ENCODE measurements at places on chromosomes 4 and X.

- DNase-seq = peak; percentile 40
These were observed 8.2 kb downstream of the BMP2K start for GRCh38 chr4:78784236-78784865.

GRCh38 chrX:124433186-124433585 is 86.8 kb downstream of the SH2D1A start:
- no peak for DNase-seq

DNA sequence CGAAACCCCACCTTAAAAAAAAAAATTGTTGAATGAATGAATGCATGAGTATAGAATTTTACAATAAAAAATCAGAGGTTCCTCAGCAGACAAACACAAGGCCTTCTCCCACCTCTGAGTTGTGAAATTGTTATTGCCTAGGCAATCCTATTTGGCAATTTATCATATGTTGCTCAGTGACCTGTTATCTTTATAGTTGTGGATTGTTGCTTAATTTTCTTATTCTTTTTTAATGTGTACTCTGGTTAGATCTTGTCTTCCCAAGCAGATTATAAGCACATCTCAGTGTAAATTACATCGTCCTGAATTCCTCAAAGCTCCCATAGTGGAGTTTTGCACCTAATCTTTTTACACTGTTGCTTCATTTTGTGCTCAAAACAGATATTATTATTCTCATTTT is 71.9 kb downstream of the RBM47 start:
- DNase-seq = peak; percentile 59

- DNase-seq = no peak
These were observed 139.3 kb downstream of the AFF1 start for GRCh38 chr4:87074121-87074488.

GRCh38 chr4:48698029-48698971 is 81.8 kb downstream of the FRYL start:
- peak; percentile 54 for DNase-seq

GRCh38 chrX:30893206-30893605 is 4.2 kb upstream of the TAB3 start:
- DNase-seq = no peak

DNA sequence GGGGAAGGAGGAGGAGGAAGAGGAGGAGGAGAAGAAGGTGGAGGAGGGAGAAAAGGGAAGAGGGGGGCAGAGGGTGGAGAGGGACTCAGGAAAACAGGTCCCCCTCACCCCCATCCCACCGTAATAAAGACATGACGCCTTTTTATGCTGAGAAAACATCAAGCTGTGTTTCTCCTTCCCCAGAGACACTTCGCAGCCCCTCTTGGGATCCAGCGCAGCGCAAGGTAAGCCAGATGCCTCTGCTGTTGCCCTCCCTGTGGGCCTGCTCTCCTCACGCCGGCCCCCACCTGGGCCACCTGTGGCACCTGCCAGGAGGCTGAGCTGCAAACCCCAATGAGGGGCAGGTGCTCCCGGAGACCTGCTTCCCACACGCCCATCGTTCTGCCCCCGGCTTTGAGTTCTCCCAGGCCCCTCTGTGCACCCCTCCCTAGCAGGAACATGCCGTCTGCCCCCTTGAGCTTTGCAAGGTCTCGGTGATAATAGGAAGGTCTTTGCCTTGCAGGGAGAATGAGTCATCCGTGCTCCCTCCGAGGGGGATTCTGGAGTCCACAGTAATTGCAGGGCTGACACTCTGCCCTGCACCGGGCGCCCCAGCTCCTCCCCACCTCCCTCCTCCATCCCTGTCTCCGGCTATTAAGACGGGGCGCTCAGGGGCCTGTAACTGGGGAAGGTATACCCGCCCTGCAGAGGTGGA is 45.3 kb upstream of the SHOX start:
- DNase-seq = no peak

DNA sequence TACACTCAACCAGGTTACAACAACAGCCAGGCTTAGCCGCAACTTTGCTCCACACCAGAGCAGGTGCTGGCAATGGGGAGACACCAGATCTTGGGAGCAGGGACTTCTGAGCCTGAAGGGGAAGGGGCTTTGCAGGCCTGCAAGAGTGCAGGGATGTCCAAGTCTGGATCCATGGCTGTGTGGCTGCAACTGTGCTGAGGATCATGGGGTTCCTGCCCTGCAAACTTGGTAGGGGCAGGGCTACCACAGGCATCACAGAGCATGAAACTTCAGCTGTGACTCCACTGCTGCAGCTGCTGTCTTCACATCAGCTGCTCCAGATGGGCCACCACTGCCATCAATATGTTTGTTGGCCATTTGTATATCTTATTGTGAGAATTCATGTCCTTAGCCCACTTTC is 340.4 kb downstream of the FSTL5 start:
- DNase-seq = no peak

DNA sequence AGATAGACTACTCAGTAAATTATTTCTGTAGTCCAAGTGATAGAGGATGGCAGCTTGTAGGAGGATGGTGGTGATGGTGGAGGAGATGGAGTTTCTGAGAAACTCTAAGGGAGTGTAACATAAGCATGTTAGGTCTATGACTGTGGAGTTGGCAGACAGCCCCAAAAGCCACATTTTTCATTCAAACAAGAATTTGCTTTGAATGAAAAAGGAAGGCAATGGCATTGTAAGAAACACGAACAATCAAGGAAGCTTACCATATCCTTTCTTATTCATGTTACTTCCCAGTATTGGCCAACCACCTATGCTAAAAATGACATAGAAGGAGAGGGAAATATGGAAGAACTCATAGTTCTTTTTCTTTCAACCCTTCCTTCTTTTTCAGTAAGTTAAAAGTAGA is 18.7 kb upstream of the SEC24B start:
- DNase-seq = no peak

DNA sequence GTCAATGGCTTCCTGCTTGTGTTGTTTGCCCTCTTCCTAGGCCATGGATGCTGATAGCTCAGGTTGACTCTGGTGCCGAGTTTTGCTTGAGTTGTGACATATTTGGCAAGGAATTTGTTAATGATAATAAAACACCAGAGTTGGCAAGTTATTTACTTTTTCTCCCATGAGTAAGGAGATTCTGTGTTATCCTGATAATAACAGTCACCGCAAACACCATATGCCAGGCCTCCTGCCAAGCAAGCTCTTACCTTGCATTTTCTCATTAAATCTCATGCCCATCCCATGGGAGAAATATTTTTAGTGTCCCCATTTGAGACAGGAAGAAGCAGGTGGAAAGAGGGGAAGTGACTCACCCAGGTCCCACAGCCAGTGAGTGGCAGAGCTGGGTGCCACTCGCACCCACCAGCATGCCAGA is 67.4 kb upstream of the CLCN4 start:
- DNase-seq = peak; percentile 7

Data from NB4 (cell line).